ENCODE measurements at places on chromosomes 6 and 20.

DNA sequence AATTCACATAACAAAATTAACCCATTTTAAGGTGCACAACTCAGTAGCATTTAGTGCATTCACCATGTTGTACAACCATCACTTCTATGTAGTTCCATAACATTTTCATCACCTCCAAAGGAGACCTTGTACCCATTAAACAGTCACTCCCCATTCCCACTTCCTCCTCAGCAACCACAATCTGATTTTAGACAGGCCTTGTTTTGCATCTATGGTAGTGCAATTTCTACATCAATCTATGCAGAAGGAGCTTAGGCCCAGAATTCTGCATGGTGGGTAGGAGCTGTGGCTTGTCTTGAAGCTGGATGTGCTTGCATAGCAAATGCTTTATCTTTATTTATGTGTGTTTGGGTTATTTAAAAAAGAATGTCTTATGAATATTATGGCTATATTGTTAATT, 13.5 kb upstream of the HLA-DQA1 start:
- DNase-seq: no peak

- no peak for DNase-seq
Observed at GRCh38 chr6:50663806-50664205, 49.5 kb upstream of the TFAP2D start.

- no peak for DNase-seq
Observed at GRCh38 chr6:122052346-122052900, 347.0 kb upstream of the HSF2 start.

- DNase-seq: no peak
Observed at GRCh38 chr6:35091346-35092083, 49.6 kb downstream of the TCP11 start.

GRCh38 chr6:52306972-52307870, 22.7 kb upstream of the MCM3 start:
- DNase-seq: no peak

GRCh38 chr6:166950443-166950821, 5.9 kb downstream of the RNASET2 start:
- no peak for DNase-seq

DNA sequence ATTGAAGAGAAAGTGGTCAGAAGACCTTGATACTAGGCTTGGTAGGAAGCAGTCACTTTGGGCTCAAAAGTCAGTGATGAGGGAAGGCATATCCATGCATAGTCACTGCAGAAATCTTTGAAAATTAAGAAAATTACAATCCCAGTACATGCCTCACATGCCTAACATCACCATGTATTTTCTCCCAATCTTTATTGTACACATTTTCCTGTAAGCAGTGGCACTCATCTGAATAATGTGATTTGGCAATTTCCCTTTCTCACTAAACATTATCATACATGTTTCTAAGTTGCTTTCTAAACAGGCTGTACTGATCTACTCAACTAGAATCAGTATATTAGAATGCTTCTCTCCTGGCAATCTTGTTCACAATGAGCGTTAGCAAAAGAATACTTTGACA, 280.7 kb upstream of the SUPT3H start:
- no peak for DNase-seq

GRCh38 chr20:51492167-51493092, 50.1 kb downstream of the NFATC2 start:
- no peak for DNase-seq

DNA sequence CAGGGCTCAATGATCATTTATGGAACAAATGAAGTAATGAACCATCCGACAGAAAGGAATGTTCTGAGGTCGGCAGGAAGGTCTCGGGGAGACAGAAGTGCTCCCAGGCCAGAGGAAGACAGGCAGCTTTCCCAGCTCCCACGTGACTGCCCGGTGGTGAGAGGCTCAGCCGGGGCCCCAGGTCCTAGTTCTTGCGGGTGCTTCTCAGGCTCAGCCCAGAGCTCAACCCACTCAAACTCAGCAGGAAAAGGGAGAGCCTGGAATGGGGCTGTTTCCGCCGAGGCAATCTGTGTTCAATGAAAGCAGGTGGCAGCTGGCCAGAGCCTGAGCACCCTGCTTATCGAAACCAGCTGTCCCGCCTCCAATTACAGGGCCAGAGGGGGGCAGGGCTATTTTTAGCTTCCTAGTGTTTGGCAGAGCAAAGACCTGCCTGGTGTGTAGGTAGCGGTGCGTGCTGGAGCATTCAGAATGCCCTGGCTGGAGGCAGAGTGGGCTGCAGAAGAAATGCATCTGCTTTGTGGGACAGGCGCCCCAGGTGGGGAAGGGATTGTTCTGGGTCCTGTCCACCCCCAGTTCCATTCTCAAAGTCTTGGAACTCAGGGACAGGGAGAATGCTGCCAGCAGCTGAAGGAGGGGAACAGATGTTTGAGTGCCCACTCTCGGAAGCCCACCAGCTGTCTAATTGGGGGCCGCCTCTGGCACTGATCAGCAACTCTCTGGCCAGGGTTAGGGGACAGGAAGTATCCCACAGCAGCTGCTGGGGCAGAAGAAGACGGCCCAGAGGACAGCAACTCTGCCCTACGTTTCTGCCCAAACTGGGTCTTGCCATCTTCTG, 145.1 kb downstream of the PREX1 start:
- DNase-seq: no peak

GRCh38 chr6:85966828-85967227, 324.1 kb upstream of the SYNCRIP start:
- DNase-seq: no peak

- DNase-seq: peak; percentile 55
Observed at GRCh38 chr6:14228571-14228970, 111.0 kb downstream of the CD83 start.

DNA sequence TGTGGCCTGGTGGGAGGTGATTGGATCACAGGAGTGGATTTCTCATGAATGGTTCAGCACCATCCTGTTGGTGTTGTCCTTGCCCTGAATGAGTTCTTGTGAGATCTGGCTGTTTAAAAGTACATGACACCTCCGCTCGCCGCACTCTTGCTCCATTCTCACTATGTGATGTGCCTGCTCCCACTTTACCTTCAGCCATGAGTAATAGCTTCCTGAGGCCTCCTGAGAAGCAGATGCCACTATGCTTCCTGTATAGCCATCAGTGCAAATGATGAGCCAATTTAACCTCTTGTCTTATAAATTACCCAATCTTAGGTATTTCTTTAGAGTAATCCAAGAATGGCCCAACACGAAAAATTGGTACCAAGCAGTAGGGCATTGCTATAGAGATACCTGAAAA, 34.5 kb downstream of the KIF16B start:
- no peak for DNase-seq

GRCh38 chr6:158472447-158472846, 87.4 kb upstream of the TMEM181 start:
- no peak for DNase-seq

- DNase-seq: no peak
Observed at GRCh38 chr20:17541996-17542395, 10.8 kb upstream of the BFSP1 start.

DNA sequence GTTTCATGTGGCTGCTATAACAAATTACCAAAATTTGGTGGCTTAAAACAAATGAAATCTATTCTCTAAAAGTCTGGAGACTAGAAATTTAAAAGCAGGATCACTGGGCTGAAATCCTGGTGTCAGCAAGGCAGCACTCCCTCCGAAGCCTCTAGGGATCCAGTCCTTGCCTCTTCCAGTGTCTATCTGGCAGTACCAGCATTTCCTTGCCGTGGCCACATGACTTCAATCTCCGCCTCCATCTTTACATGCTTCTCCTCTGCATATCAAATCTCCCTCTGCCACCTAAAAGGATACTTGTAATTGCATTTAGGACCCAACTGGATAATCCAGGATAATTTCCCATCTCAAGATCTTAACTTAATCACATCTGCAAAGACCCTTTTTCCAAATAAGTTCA, 30.2 kb downstream of the ARHGAP18 start:
- DNase-seq: no peak

- DNase-seq: no peak
Observed at GRCh38 chr6:2030682-2031244, 214.6 kb downstream of the GMDS start.

GRCh38 chr6:37130704-37131103, 39.2 kb upstream of the PIM1 start:
- no peak for DNase-seq

GRCh38 chr20:50815162-50815989, 20.5 kb downstream of the BCAS4 start:
- no peak for DNase-seq

GRCh38 chr6:72654071-72654621, 32.3 kb downstream of the KCNQ5 start:
- DNase-seq: no peak

GRCh38 chr6:111530218-111530617, 47.2 kb upstream of the REV3L start:
- no peak for DNase-seq

DNA sequence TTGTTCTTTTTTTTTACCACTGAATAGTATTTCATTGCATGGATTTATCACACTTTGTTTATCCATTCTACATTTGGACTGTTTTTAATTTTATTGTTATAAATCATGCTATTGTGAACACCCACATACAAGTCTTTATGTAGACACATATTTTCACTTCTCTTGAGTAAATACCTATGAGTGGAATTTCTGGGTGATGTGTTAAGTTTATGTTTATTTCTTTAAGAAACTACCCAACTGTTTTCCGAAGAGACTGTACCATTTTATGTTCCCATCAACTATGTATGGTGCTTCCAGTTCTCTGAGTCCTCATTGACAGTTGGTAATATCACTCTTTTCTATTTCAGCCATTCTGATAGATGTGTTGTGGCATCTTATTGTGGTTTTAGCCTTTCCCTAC, 54.0 kb downstream of the RIN2 start:
- DNase-seq: no peak

DNA sequence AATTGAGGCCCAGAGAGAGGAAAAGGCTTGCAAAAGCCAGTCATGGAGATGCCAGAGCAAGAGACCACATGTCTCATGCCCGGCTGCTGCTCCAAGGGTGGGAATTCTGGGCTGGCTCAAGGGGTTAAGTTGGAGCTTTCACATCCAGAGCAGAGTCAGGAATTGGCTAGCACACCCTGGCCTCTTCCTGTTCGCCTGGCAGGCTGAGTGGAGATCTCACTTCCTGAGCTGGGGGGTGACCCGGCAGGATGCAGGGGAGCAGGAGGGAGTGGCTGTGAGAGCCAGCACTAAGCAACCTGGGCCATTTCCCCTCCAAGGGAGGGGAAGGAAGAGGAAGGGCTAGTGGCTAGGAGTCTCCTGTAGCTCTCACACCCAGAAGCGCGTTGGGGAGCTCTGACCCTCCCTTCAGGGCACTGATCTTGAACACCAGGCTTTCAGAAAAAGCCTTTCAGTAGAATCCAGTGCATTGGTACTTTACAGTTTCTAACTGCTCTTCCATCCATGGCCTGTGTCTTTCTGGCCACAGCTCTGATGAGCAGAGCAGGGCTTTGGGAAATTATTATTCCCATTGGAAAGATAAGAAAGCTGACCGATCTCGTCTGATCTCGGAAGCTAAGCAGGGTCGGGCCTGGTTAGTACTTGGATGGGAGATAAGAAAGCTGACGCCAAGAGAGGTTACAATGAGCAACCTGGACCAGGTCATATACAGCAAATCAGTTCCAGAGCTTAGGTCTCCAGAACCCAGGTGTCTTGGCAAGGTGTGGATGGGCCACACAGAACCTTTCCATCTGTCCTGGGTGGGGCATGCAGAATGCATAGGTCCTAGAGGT, 2.2 kb upstream of the CCM2L start:
- DNase-seq: no peak

Data from activated T-cell treated with anti-CD3 and anti-CD28 coated beads for 48 hours (primary cell).